NCI-H2171 (cell line): ENCODE measurements at places on chromosomes 7 and 10.

GRCh38 chr7:157573244-157573643 lies 236.4 kb downstream of the DNAJB6 start:
- DNase-seq: no peak

DNA sequence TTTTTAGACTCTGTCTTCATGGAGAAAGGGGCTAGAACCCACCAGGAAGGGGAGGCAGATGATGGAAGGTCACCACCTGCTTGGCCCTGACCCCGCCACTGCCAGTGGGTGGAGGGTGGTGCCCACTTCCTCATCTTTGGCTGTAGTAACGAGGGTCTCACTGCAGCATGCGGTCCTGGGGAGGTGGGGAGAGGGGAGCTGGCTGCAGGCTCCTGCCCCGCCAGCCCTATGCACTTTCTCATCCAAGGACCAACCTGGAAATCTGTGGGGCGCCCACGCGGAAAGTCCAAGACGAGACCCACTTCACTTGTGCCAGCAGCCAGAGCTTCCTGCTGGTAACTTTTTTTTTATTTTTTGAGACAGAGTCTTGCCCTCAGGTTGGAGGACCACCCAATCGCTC lies 101.0 kb downstream of the CUX1 start:
- no peak for DNase-seq

DNA sequence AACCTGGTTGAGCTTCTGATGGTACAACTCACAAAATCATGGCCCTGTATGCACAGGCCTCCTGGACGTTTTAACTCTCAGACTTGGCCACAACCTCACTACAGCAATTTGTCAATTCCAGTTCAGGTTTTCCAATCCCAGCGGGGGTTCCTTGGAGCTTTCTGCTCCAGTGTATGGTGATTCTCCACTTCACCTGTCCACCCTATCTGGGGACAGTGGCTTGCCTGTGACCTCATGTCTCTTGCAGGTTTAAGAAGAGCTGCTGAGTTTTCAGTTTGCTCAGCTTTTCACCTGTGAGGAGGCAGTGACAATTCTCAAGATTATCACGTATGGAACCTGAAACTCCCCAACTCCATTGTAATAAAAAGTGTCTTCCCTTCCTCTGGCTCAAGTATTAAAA lies 254.1 kb downstream of the DIP2C start:
- no peak for DNase-seq

- DNase-seq: no peak
These were observed 21.5 kb downstream of the HERC4 start for GRCh38 chr10:68053553-68053952.

- DNase-seq: no peak
These were observed 66.5 kb downstream of the DGKB start for GRCh38 chr7:14836006-14836405.

GRCh38 chr7:141072548-141073172 lies 1.2 kb upstream of the TMEM178B start:
- DNase-seq: peak; percentile 66

DNA sequence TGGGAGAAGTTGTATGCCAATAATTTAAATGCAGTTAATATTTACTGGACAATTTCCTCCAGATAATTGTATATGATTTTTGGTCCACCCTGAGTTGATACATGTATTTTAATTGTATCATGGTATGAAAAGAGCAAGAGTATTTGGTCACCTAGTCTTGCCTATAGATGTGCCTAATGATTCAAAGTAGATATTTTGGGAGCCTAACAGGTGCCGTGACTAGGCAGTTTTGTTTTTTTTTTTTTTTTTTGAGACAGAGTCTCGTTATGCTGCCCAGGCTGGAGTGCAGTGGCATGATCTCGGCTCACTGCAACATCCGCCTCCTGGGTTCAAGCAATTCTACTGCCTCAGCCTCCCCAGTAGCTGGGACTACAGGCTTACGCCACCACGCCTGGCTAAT lies 59.3 kb upstream of the ATRNL1 start:
- DNase-seq: no peak
